ENCODE measurements at places on chromosomes 11 and 22. TPM values are rescaled to one million over a fixed set of nuclear protein-coding genes. Genes with fewer than 3 reads are reported as not detected.

Gene SCT
- not detected for total RNA-seq

Gene FUT4
- total RNA-seq = 6.0 TPM

Gene RASL10A
- 22.6 TPM for total RNA-seq

Gene MRGPRX3
- total RNA-seq = 0.33 TPM

Gene SLC37A2
- total RNA-seq = 0.87 TPM

Gene CAPN5
- 2.0 TPM for total RNA-seq

Gene MMP12
- total RNA-seq = not detected

Data from dermis lymphatic vessel endothelial cell (primary cell).